MM.1S (cell line): ENCODE measurements at places on chromosomes 7 and 10.

- no peak for DNase-seq
Observed at GRCh38 chr10:67076144-67076543, 150.3 kb downstream of the LRRTM3 start.

- no peak for DNase-seq
Observed at GRCh38 chr7:118312966-118313365, 88.5 kb downstream of the ANKRD7 start.

- no peak for DNase-seq
Observed at GRCh38 chr10:52106899-52107298, 207.2 kb upstream of the DKK1 start.

- DNase-seq = no peak
Observed at GRCh38 chr7:179209-179681, 13.1 kb upstream of the FAM20C start.

GRCh38 chr7:8214244-8214824, 47.6 kb downstream of the ICA1 start:
- DNase-seq = no peak

DNA sequence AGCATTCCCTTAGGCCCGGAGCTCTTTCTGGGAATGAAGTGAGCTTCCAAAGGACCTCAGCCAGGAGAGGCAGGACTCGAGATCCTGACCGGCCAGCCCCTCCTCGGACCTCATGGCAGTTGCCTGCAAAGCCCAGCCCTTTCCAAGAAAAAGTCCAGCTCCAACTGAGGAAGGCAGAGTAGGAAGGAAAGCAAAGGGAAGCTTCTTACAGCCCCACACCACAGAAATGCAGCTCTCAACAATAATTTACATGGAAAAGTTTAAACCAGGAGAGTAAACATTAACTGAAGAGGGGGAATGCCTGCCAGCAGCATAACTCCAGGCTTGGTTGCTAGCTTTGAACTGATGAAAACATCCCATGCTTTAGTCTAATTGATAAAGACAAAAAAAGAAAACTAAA, 153.9 kb upstream of the PFKP start:
- DNase-seq = no peak

DNA sequence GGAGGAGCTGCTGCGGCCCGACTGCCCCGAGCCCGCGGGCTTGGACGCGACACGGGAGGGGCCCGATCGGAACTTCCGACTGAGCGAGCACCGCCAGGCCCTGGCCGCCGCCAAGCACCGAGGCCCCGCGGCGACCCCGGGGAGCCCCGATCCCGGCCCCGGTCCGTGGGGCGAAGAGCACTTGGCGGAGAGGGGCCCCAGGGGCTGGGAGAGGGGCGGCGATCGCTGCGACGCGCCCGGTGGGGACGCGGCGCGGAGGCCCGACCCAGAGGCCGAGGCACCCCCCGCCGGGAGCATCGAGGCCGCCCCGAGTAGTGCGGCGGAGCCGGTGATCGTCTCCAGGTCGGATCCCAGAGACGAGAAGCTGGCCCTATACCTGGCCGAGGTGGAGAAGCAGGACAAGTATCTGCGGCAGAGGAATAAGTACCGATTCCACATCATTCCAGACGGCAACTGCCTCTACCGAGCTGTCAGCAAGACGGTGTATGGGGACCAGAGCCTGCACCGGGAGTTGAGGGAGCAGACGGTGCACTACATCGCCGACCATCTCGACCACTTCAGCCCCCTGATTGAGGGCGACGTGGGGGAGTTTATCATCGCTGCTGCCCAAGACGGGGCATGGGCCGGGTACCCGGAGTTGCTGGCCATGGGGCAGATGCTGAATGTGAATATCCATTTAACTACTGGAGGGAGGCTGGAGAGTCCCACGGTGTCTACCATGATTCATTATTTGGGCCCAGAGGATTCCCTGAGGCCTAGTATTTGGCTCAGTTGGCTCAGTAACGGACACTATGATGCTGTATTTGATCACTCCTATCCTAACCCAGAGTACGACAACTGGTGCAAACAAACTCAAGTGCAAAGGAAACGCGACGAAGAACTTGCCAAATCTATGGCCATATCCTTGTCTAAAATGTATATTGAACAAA, 1.4 kb downstream of the OTUD1 start:
- peak; percentile 51 for DNase-seq

DNA sequence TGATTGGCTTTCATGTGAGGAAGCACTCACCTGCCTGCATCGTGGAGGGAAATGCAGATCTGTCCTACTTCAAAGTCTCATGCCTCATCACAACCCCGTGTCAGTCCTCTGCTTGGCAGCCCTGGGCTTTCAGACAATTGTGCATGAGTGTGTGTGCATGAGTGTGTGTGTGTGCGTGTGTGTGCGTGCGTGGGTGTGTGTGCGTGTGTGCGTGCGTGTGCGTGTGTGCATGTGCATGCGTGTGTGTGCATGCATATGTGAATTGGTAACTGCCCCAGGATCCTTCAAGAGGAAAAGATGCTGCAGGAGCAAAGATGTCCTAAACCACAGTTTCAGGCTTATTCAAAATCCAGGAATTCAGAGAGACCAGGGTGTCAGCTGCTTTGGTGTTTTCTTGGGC, 71.3 kb downstream of the LANCL2 start:
- no peak for DNase-seq

- DNase-seq = no peak
Observed at GRCh38 chr7:133433165-133433812, 180.4 kb downstream of the EXOC4 start.

DNA sequence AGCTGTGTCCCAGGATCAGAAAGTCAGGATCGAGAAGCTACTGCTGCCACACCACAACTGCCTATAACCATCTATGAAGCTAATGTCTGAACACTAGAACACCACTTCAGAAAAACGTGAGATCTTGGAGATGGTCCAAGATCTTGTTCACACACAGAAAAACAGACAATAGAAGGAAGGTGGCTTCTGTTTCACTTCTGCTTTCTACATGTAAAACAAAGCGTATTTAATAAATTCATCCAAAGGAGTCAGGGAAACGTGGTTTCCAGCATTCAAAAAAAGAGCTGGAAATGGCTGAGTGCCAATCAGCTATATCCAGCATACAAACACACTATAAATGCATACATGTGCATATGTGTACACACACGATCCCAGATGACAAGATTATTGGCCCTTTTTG, 70.2 kb upstream of the CCDC71L start:
- DNase-seq = peak; percentile 74

GRCh38 chr7:105985229-105985628, 22.2 kb downstream of the CDHR3 start:
- DNase-seq = no peak

DNA sequence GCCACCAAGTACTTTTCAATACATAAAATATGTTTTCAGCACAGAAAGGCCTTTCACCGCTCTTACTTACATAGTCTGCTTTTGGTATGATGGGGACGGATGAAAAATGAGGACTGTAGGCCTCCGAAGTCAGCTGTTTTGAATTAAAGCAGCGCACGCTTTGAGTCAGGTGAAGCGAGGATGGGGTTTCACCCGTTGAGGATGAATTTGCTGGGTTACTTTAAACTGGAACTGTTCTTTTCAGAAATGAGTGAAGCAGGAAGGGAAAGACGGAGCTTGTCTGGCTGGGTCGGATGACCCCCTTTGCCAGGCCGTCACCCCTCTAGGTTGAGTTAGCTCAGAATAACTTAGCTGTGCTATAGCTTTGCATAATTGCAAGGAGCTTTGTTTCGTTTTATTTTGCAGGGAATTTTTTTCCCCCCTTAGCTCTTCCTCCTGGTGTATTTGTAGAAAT, 40.0 kb downstream of the CUX1 start:
- DNase-seq = no peak

DNA sequence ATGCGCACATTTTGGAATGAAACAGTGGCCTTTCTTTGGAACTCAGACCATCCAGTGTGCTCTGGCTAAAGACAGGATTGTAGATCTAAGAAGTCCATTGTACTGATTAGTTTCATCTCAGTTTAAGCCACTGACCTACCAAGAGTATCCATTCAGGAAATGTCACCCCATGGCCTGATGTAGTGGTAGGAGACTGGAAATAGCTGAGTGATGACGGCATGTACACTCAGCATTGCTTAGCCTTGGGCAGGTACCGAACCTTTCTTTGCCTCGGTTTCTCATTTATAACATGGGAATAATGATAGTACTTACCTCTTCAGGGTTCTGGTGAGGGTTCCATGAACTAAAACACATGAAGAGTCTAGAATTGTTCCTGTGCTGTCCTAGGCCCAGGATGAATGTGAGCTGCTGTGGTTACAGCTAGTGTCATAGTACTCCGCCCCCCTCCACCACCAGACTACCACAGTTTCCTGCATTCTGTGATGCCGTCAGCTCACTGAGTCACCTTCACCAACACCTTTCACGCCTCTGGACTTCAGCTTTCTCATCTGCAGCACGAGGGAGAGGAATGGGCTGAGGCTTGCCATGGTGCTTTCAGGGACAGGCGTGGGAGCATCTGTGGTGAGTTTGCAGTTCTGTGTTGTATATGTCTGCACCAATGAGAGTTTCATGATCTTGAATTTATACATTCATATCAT, 484.0 kb upstream of the GALNT17 start:
- no peak for DNase-seq

GRCh38 chr7:2820508-2820934, 23.6 kb downstream of the GNA12 start:
- DNase-seq = no peak

GRCh38 chr7:131066635-131067034, 261.0 kb upstream of the MKLN1 start:
- DNase-seq = no peak

DNA sequence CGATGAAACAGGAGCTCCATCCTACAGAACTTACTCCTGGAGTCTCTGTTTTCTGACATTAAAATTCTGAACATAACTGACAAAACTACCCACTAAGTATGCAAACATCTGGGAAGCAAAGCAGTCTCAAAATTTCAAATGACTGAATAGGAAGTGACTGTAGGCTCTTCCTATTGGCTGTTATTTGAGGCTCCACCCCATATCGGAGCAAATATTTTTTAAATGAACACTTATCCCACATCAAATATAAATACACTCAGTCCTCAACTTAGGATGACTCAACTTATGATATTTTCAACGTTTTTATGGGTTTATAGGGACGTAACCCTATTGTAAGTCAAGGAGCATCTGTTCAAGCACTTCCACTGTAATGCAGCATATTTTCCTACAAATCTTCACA, 8.8 kb downstream of the HSPA12A start:
- DNase-seq = no peak

DNA sequence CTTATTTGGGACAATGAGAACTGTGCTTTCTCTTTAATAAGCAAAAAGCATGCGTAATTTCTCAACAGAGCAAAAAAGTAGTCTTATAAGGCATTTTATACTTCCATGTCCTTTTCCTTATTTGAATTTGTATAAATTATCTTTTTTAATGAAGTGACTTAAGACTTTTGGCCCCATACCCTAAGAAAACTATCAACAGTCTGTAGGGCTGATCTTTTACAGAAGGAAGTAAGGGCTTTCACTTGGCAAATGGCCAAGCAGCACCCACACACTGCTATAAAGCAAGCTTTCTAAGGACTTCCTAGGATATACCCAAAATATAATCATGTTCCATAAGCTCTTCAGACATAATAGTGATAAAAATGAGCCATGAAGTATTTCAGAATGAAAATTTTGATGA, 3.4 kb downstream of the CRPPA start:
- DNase-seq = no peak

GRCh38 chr7:99485094-99485493, 12.4 kb downstream of the ZNF789 start:
- DNase-seq = no peak

DNA sequence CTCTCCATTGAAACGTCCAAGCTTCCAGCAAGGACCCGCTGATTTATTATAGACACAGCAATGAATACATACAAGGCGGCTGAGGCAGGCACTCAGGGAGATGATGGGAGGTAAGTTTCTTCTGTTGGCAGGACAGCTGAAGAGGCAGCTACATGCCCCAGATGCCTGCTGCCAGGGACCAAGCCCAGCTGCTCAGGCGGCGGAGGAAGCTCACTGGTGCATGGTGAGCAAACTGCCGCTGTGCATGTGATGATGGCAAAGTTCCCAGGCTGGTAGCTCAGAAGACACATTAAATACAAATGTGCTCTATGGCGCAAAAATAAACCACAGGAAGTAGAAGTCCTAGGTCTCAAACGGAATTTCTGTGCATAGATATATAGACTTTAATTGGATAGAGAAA, 2.3 kb downstream of the DNTT start:
- DNase-seq = no peak

DNA sequence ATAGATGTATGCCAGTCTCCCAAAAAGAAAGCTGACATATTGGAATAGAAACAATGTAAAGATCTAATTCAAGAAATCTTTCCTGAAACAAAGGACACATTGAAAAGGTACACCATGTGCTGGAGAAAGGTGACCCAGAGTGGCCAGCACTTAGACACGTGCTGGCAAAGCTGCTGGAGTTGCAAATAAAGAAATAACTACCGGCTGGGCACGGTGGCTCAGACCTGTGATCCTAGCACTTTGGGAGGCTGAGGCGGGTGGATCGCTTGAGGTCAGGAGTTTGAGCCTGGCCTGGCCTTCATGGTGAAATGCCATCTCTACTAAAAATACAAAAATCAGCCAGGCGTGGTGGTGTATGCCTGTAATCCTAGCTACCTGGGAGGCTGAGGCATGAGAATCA, 35.9 kb downstream of the PKD1L1 start:
- DNase-seq = no peak

GRCh38 chr7:44574287-44574872, 672 bp upstream of the DDX56 start:
- DNase-seq = peak; percentile 21

DNA sequence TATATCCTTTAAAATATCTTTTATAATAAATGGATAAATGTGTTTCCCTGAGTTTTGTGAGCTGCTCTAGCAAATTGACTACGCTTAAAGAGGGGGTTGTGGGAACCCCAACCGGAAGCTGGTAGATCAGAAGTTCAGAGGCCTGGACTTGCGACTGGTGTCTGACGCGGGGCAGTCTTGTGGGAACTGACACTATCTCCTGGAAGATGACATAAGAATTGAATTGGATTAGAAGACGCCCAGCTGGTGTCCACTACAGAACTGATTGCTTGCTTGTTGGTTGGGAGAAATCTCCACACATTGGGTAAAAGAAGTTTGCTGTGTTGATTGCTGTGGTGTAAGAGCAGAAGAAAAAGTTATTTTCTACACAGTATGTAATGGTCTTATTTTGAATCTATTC, 51.1 kb upstream of the AHR start:
- no peak for DNase-seq

GRCh38 chr7:94053532-94053931, 49.4 kb upstream of the BET1 start:
- no peak for DNase-seq

GRCh38 chr10:108791794-108792474, 1131.4 kb downstream of the XPNPEP1 start:
- no peak for DNase-seq

- DNase-seq = no peak
Observed at GRCh38 chr7:18558910-18559309, 63.4 kb downstream of the HDAC9 start.

- DNase-seq = peak; percentile 4
Observed at GRCh38 chr7:129495987-129496386, 6.3 kb upstream of the SMKR1 start.

DNA sequence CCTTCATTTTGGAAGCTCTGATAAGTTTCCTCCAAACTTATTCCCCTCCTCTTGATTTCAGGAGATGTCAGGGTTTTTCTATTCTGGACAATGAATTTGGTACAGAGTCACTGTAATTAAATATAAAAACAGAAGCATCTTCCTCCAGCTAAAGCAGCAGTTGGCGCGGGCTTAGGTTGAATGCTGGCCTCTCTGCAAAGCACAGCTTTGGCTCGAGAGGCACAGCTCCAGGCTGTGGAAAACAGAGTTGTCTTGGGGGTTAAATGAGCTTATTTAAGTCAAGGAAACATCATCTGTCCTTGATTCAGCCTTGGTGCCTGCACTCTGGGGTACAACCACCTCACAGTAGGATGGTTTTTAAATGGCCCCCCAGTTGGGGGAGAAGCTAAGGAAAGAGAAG, 35.0 kb upstream of the PDCD4 start:
- DNase-seq = no peak
